ENCODE measurements at places on chromosomes 3 and 15.

DNA sequence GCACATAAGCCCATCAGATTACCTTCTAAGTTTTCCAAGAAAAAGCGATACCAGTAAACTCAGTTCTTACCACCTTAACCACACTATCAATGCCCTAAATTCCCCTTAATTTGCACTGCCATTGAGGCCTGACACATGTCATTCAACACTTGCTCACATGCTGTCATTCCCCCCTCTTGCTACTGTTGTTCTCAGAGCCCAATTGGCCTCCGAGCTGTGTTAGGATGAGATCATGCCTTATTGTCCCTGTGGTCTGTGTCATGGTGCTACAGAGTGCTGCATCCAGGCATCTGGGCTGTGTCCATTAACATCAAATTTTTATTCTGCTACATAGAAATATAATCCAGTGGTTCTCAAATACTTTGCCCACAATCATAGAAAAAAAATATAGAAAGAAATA, 213.6 kb downstream of the SSR3 start:
- no peak overlapping the region for H3K4me3 ChIP-seq
- H3K27ac ChIP-seq, result no peak overlapping the region
- no peak for DNase-seq
- H3K4me1 ChIP-seq, result no peaks in the 10 kb centered on the region
- peaks cover 5% of the 10 kb centered on the region for H3K27me3 ChIP-seq
- no peaks in the 10 kb centered on the region for H3K36me3 ChIP-seq

DNA sequence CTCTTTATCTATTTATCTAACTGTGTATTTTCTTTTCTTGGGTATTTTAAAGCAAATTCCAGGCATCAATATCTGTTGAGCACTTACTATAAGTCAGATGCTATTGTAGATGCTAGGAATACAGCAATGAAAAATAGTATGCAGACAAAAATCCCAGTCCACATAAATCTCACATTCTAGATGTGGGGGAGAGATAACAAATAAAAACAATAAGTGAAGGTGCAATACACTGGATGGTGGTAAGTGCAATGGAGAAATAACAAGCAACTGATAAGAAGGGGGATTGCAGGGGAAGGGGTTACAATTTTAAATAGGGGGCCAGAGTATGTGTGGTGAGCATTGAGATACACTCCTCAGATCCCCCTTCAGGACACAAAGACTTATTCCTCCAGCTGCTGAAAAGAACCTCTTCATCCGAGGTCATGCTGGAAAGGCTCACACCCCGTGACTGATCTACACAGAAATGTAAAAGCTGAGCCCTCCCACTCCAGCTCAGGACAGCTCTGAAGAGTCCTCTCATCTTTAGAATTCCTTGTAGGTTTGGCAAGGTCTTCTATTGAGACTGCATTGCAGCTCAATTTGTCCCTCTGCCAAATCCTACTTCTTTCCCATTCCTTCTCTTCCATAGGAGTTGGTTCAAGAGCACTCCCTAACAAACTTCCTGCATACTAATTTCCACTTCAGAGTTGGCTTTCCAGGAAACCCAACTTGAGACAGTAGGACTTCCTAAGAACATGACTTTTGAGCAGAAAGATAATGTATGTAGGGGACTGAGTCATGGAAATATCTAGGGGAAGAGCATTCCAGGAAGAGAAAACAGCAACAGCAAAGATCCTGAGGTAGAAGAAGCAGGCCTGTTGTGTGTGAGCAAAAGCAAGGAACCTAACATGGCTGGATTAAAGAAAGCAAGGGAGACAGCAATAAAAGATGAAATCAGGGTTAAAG, 8.1 kb upstream of the SCG3 start:
- DNase-seq, result no peak
- H3K27me3 ChIP-seq, result peaks cover 11% of the 10 kb centered on the region
- H3K4me1 ChIP-seq, result no peaks in the 10 kb centered on the region
- no peaks in the 10 kb centered on the region for H3K36me3 ChIP-seq
- no peak overlapping the region for H3K27ac ChIP-seq

DNA sequence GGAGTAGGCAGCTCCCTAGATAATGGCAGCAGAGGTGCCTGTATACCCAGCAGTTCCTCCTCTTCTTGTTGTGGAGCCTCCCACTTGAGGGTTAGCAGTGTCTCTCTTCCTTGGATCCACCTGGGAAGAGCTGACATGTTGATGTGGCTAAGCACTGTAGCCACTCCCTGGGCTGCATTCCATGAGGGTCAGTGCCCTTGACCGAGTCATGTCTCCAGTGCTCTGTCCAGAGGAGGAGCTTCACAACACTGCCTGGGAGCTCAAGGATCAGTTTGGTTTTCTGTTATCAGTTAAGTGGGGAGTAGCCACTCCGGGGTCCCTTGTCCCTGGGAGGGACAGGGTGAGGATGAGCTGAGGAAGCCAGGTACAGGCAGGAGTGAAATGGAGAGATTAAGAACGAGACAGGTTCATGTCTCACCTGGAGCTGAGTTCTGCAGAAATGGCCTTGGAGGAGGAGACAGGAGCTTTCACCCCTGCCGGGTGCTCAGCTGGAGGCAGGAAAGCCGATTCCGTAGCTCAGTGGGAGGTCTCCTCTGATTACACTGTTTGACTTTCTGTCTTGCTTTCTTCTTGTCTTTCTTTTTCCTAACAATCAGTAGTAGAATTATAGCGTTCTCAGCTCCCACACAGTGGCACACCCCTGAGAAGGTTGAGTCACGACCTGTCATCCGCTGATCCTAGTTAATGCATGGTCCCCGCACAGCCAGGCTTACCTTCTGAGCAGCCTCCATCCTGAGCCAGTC, 57.9 kb upstream of the SEC22A start:
- peaks cover 18% of the 10 kb centered on the region for H3K36me3 ChIP-seq
- H3K4me3 ChIP-seq, result no peak overlapping the region
- no peak overlapping the region for H3K27ac ChIP-seq
- no peaks in the 10 kb centered on the region for H3K4me1 ChIP-seq

DNA sequence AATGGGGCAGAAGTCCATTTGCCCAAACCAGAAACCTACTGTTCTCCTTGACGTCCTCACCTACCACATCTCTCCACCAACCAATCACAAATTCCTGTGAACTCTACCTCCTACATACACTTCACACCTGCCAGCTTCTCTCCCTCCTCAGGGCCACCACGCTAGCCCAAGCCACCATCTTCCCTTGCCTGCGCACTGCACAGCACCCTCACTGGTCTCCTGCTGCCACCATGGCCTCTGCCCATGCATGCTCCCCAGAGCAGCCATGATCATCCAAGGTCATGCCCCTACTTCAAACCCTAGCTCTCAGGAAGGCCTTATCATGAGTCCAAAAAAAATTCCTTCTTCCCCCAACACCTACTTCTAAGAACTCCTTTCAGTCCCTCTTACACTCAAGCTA, 1.1 kb upstream of the EPHB3 start:
- no peak overlapping the region for H3K4me3 ChIP-seq
- H3K27ac ChIP-seq, result no peak overlapping the region
- H3K36me3 ChIP-seq, result no peaks in the 10 kb centered on the region

- no peaks in the 10 kb centered on the region for H3K36me3 ChIP-seq
- no peak for DNase-seq
- no peaks in the 10 kb centered on the region for H3K4me1 ChIP-seq
- no peaks in the 10 kb centered on the region for H3K27me3 ChIP-seq
These were observed 61.4 kb downstream of the GOLIM4 start for GRCh38 chr3:168034152-168034928.

GRCh38 chr15:84976746-84977345, 4.8 kb upstream of the PDE8A start:
- no peak overlapping the region for H3K27ac ChIP-seq
- H3K36me3 ChIP-seq, result no peaks in the 10 kb centered on the region
- no peak for DNase-seq
- H3K4me1 ChIP-seq, result peaks cover 16% of the 10 kb centered on the region
- no peak overlapping the region for H3K4me3 ChIP-seq

DNA sequence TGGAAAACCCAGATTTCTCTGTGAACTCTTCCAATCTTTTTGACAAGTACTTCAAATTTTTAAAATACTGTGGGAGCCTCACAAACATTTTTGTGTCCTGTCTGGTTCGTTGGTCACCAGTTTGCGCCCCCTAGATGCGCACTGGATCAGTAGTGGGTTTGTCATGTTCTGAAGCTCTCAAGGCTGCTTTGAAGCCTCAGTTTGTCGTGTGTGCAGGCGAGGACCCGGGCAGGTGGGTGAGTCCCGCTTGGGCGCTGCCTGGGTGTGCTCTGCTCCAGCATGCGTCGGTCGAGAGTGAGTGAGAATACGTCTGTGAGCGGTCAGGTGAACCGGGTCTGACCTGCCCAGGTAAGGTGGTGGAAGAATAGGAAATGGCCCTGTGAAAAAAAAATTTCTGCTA, 17.3 kb upstream of the AEN start:
- DNase-seq, result no peak
- H3K36me3 ChIP-seq, result no peaks in the 10 kb centered on the region
- H3K4me1 ChIP-seq, result peaks cover 21% of the 10 kb centered on the region
- no peak overlapping the region for H3K4me3 ChIP-seq
- H3K27ac ChIP-seq, result no peak overlapping the region

DNA sequence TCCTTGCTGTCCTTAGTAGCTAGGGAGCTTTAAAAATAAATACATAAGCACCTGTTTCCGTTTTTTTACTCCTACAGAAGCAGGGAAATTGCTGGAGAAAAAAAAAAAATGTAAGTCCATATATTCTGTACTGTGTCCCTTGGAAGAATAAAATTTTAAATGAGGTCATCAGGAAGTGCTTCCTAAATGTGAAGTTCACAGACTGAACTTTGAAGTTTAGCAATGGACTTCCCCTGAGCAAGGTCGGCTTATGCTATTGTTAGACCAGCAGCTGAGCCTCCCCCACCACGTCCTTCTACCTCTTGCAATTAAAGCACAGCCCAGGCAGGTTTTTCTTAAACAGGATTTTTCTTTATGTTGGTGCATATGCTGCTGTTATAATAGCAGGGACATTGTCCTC, 26.3 kb downstream of the LIPC start:
- DNase-seq, result no peak
- H3K27ac ChIP-seq, result no peak overlapping the region
- no peaks in the 10 kb centered on the region for H3K36me3 ChIP-seq
- H3K4me3 ChIP-seq, result no peak overlapping the region

GRCh38 chr3:28212681-28213080, 28.7 kb upstream of the CMC1 start:
- H3K27ac ChIP-seq, result no peak overlapping the region
- H3K4me1 ChIP-seq, result peaks cover 9% of the 10 kb centered on the region
- H3K27me3 ChIP-seq, result no peaks in the 10 kb centered on the region
- no peaks in the 10 kb centered on the region for H3K36me3 ChIP-seq
- H3K4me3 ChIP-seq, result no peak overlapping the region

- no peak overlapping the region for H3K27ac ChIP-seq
- H3K4me1 ChIP-seq, result peaks cover 29% of the 10 kb centered on the region
- no peak for DNase-seq
- H3K4me3 ChIP-seq, result no peak overlapping the region
These were observed 3.6 kb downstream of the VGLL4 start for GRCh38 chr3:11640009-11640673.

DNA sequence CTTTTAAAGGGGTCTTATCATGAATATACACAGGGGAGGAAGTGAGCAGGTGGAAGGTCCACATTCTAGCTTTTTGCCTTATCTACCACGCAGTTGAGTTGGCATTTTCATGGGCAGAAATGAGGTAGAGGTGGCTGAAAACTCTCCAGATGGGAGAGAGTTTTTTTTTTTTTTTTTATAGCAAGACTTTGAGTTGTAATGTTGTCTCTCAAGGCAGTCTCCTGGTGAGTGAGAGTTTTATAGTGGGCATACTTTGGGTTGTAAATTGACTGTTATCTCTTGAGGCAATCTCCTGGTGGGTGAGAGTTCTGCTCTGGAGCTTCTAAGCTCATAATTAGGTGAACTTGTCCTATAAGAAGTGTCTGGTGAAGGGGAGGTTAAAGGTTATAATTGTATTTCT, 191.7 kb upstream of the NAALADL2 start:
- no peak overlapping the region for H3K4me3 ChIP-seq
- no peaks in the 10 kb centered on the region for H3K27me3 ChIP-seq
- no peak overlapping the region for H3K27ac ChIP-seq
- DNase-seq, result no peak
- H3K4me1 ChIP-seq, result no peaks in the 10 kb centered on the region

GRCh38 chr15:83155942-83156341, 48.5 kb downstream of the TM6SF1 start:
- DNase-seq, result no peak
- H3K4me3 ChIP-seq, result no peak overlapping the region
- H3K4me1 ChIP-seq, result no peaks in the 10 kb centered on the region
- no peak overlapping the region for H3K27ac ChIP-seq
- no peaks in the 10 kb centered on the region for H3K36me3 ChIP-seq

GRCh38 chr15:90287101-90287500, 21.6 kb downstream of the NGRN start:
- H3K4me3 ChIP-seq, result no peak overlapping the region
- no peaks in the 10 kb centered on the region for H3K36me3 ChIP-seq
- DNase-seq, result no peak
- H3K4me1 ChIP-seq, result peaks cover 3% of the 10 kb centered on the region
- no peaks in the 10 kb centered on the region for H3K27me3 ChIP-seq

- no peak overlapping the region for H3K27ac ChIP-seq
- no peaks in the 10 kb centered on the region for H3K4me1 ChIP-seq
- H3K27me3 ChIP-seq, result no peaks in the 10 kb centered on the region
- no peak for DNase-seq
These were observed 88.7 kb downstream of the NCEH1 start for GRCh38 chr3:172622156-172622555.

GRCh38 chr3:141275511-141275910, 43.9 kb downstream of the PXYLP1 start:
- no peak overlapping the region for H3K27ac ChIP-seq
- no peaks in the 10 kb centered on the region for H3K27me3 ChIP-seq
- H3K4me3 ChIP-seq, result no peak overlapping the region
- no peak for DNase-seq

GRCh38 chr3:8255725-8256124, 245.9 kb upstream of the LMCD1 start:
- H3K4me3 ChIP-seq, result no peak overlapping the region
- no peak overlapping the region for H3K27ac ChIP-seq
- no peaks in the 10 kb centered on the region for H3K4me1 ChIP-seq
- H3K36me3 ChIP-seq, result no peaks in the 10 kb centered on the region

DNA sequence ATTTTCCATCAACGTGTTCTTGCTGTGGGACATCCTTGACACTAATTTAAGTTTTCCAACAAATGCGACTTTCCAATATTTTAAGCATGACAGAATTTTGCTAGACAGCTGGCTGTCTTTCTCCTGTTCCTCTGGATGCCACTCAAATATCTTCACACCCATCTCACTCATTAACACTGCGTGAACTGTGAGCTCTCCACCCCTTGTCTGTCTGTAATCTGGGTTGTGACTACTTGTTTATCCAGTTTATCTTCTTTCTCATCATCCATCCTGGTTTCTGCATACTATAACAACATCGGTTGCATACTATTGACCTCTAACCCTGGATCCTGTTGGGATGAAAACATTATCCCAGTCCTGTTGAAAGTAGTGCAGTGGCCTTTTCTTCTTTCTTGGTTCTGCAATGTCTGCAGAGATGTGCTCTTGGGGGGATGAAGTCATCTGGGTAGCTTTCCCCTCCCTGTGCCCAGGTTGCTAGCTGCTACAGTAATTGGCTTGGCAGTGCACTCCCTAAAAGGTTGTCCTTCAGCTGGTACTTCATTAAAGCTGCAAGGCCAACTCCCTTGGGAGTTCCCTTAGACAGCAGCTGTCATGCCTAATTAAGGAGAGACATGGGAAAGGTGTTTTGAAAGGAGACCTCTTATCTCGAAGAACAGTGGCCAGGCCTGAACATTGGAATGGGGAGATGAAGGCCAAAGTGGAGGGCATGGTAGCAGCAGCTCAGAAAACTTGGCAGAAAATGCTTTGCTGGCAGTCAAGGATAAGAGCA, 24.7 kb downstream of the KAT2B start:
- H3K4me3 ChIP-seq, result no peak overlapping the region
- no peaks in the 10 kb centered on the region for H3K27me3 ChIP-seq
- no peak overlapping the region for H3K27ac ChIP-seq
- H3K36me3 ChIP-seq, result peaks cover 6% of the 10 kb centered on the region
- no peak for DNase-seq
- H3K4me1 ChIP-seq, result peaks cover 29% of the 10 kb centered on the region

- H3K27ac ChIP-seq, result no peak overlapping the region
- H3K4me3 ChIP-seq, result no peak overlapping the region
- no peaks in the 10 kb centered on the region for H3K27me3 ChIP-seq
- H3K36me3 ChIP-seq, result no peaks in the 10 kb centered on the region
These were observed 447.3 kb downstream of the TAFA4 start for GRCh38 chr3:68485051-68485450.
